ENCODE measurements at places on chromosomes 2 and 18.

GRCh38 chr2:37507051-37507410, 162.6 kb downstream of the QPCT start:
- no peak for DNase-seq

DNA sequence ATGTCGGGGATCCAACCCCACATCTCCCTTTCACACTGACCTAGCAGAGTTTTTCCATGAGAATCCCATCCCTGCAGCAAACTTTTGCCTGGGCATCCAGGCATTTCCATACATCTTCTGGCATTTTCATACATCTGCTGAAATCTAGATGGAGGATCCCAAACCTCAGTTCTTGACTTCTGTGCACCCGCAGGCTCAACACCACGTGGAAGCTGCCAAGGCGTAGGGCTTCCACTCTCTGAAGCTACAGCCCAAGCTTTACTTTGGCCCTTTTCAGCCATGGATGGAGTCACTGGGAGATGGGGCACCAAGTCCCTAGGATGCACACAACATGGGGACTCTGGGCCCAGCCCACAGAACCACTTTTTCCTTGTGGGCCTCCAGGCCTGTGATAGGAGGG, 32.2 kb upstream of the TEX51 start:
- no peak for DNase-seq

DNA sequence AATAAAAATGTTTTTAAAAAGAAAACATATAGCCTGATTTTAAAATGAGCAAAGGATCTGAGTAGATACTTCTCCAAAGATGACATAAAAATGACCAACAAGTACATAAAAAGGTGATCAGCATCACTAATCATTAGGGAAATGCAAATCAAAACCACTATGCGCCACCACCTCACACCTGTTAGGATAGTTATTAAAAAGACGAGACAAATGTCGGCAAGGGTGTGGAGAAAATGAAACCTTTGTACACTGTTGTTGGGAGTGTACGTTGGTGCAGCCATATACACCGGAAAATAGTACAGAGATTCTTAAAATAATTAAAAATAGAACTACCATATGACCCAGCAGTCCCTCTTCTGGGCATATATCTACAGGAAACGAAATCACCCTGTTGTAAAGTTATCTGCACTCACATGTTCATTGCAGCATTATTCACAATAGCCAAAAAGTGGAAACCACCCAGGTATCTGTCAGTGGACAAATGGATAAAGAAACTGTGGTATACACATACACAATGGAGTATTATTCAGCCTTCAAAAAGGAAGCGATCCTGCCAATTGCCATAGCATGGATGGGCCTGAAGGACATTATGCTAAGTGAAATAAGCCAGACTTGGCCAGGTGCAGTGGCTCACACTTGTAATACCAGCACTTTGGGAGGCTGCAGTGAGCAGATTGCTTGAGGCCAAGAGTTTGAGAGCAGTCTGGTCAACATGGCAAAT, 91.6 kb downstream of the PRKRA start:
- no peak for DNase-seq

- no peak for DNase-seq
Measured at GRCh38 chr2:47636596-47637264, 146.2 kb upstream of the MSH6 start.

DNA sequence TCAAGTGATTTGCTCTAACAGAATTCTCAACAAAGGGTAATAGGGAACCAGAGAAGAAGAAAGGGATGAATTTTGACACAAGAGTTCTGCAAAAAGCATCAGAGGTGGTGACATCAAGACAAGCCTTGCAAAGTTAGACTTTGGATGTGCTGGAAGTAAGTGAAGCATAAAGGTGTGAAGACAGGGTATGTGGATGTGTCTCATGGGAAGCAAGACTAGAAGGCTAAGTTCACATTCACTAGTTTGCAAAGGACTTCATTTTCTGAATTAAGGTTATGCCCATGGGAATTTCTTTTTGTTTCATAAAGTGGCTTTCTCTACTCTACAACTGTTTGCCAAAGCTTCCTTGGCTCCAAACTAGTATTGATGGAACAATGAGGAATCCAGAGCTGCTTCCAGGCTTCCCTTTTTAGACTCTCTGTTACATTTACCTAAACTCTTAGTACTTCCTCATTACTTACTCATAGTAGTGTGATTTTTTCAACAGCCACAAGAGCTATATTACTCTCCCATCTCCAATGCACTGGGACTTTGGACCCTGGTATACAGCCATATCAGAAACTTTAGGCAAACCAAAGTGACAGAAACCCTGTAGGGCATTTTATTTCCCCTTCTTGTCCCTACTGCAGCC, 21.1 kb upstream of the IHH start:
- DNase-seq: no peak

- DNase-seq: no peak
Measured at GRCh38 chr2:17079262-17079661, 413.6 kb upstream of the CYRIA start.

DNA sequence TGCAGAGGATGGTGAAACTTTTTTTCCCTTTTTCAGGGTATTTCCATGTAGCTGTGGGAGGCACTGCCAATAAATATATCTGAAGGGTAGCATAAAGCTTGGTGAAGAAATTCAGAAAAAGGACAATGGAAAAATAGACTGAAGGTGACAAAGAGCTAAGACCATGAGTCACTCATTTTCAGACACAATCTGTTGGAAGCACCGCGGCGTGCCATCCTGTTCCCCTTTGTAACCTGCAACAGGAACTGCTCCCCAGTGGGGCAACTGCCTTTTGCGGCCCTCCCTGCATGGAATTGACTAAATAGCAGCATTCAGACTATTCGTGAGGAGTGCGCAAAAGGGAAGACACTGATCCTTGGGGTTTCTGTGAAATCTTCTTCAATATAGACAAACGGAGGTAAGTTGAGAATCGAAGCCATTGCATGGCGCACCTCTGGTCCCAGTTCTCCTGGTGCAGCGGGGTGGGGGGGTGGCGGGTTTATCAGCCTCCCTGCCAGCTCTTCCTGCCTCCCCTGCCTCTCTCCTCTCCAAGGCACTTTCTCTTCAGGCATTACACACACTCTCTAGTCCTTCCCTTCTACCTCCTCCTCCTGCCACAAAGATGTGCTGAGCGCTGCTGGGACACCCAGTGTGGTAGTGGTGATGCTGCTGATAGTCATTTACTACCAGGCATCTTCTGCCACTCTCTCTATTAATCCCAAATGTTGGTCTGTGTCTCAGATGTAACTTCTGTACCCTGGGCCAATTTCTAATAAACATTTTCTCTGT, 126.2 kb upstream of the TMEM200C start:
- no peak for DNase-seq

DNA sequence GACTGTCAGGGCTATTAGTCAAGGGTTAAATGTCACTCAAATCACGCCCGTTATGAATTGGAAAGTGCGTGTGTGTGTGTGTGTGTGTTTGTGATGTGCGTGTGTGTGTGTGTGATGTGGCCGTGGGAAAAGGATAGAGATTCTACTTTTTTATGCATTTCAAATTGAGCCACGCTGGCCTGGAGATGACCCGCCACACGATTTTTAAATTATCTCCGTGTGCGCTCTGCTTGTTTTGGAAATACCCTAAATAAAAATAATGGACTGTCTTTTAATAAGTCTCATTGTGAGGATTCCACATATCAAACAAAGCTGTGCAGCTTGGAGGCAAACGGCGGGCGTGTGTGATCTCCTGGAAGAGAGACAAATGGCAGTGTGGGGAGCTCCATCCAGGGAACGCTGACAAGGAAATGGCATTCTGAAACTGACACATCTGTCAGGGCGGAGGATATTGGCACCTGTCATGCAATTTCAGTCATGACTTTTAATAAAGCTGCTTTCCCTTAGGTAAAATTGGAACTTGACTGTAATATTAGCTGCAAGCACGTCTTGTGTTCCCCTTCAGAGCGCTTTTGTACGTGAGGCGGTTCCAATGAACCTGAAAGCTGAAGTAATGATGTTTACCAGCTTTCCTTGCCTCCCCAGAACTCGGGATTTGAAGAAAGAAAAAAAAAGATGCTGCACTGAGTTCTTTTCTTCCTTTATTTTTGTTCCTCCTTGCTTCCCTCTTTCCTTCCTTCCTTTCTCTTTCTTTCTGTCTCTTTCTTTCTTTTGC, 381.8 kb upstream of the SMIM21 start:
- DNase-seq: no peak

DNA sequence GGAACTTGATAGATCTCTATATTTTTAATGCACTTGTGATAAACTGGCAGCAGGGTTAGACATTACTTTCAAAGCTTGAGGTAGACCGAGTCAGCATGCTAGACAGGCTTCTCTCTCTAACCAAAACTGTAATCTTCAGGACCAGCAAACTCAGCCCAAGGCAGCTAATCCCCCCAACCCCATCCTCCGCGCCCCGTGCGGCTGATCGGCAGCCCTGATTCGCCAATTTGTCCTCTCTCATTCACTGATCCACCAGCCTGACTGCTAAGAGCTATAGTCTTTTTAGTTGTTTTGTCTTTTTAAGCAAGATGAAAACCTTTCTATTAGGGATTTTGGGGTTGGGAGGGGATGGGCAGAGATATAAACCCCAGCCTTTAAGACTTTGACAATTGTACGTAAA, 20.7 kb downstream of the ASPRV1 start:
- no peak for DNase-seq

DNA sequence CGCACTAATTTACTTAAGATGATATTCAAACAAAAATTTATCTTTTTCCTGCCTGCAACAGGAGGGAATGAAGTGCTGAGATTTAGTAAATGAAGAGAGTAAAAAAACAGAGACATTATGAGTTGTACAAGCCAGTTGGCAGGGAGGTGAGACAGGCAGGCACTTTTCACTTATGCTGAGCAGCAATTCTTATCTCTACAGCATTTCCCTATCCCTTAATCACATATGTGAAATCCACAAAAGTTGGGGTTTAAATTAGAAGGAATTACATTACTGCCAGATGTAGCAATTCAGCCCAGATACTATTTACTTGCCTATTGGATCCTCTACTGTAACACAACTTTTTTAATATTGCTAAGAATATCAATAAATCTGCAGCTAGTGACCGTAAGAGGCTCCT, 314.2 kb upstream of the LRP1B start:
- no peak for DNase-seq

DNA sequence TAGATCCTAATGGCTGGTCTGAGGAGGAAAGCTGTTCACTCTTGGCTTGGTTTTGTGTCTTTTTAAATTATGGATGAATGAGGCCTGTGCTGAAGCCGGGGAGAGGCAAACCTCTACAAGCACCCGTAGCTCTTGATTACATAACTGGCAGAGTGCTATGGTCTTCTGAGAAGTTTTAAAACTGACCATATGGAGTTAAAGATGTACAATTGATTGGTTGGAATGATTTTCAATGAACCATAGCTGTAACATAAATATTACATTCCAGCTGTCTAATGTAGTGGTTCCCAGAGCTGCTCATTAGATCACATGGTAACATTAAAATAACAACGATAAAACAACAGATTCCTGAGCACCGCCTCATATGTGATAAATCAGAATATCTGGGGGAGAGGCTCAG, 71.1 kb upstream of the MAP4K3 start:
- DNase-seq: no peak

- DNase-seq: no peak
Measured at GRCh38 chr2:88667219-88667618, 24.3 kb upstream of the RPIA start.

- DNase-seq: no peak
Measured at GRCh38 chr2:201396595-201396994, 39.5 kb upstream of the FLACC1 start.

GRCh38 chr2:3129867-3130266, 247.8 kb downstream of the EIPR1 start:
- no peak for DNase-seq

- DNase-seq: no peak
Measured at GRCh38 chr2:239164335-239164871, 236.4 kb downstream of the HDAC4 start.

DNA sequence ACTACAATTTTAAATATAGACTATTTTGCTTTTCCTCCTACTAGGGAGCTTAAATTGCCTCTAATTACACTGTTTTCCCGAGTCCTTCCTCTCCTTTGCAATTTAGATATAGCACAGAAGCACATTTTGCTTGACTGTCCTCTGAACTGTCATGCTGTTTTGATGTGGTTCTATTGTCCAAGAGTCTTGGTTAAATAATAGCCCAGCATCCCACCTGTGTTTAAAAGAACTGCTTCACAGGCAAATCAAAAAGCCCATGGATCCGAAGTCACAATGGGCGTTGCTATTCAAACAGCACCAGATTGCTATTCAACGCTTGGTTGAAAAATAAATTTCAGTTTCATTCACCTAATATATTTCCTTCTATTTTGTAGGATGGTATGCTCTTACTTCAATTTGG, 22.3 kb upstream of the ACTR3 start:
- no peak for DNase-seq

- DNase-seq: no peak
Measured at GRCh38 chr2:238988752-238989151, 140.9 kb downstream of the TWIST2 start.

DNA sequence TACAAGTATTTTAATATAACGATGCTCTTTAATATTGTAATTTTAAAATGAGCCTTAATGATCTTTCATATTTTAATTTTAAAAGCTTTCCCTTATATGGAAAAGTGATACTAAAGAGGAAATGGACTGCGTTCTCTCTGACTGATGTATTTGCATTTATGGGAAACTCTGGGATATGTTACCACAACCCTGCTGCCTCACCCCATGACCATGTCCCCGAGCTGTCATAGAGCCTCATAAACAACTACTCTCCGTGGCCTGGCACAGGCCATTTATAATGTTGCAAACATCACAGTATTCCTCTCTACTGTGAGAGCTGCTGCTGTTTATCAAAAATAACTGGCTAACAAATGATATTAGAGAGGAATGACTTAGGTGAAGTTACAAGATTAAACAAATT, 75.8 kb upstream of the SEC11C start:
- no peak for DNase-seq

DNA sequence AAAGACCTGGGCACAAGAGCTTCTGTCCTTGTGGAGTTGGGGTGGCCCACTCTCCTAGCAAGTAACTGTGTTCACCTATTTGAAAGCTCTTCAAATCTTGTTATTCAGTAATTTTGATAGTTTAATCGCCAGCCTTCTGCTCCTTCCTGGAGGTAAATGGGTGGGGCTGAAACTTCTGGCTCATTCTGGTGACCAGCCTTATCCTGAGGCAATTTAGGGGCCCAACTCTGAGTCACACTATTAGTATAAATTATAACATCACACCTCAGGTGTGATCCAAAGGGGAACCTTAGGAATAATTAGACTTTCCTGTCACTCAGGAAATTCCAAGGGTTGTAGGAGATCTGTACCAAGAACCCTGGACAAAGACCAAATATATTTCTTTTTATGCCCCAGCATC, 255.8 kb upstream of the RGPD4 start:
- DNase-seq: no peak
